MV-4-11 (cell line): ENCODE measurements at places on chromosomes 5 and 9.

DNA sequence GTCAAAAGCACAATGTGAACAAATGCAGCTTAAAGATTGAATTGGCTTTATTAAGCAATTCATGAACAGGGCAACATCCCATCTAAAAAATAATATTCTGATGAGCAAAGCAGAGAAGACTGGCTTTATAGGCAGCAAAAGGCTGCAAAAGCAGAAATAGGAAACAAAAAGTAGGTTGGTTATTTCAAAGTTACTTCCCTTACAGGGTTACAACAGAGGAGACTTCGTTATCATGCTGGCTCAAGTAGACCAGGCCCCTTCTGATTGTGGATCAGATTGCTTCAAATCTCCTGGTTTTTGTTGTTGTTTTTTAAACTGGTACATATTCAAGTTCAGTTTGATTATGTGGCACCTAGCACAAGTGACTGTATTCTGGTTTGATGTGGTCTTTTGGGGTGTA is 73.1 kb downstream of the MAN2A1 start:
- DNase-seq: peak; percentile 48

- no peak for DNase-seq
Observed at GRCh38 chr9:34382879-34383278, 6.2 kb upstream of the MYORG start.

DNA sequence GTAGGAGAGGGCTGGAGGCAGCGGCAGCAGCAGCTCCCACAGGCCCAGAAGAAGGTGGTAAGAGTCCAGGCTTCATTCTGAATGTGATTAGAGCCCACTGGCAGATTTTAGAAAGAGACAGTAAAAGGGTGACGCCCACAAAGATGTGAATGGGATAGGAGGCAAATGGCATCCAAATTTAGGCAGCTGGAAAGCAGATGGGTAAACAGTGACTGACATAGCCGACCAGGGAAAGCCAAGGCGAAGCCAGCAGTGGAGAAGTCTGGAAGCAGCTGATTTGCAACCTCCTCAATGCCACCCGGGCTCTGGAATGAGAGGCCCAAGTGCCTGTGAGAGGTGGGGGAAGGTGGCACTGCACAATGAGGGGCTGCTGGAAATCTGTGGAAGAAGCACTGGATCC is 103.3 kb downstream of the C5orf15 start:
- DNase-seq: no peak

- no peak for DNase-seq
Observed at GRCh38 chr5:105565531-105565930, 2002.9 kb upstream of the NUDT12 start.

DNA sequence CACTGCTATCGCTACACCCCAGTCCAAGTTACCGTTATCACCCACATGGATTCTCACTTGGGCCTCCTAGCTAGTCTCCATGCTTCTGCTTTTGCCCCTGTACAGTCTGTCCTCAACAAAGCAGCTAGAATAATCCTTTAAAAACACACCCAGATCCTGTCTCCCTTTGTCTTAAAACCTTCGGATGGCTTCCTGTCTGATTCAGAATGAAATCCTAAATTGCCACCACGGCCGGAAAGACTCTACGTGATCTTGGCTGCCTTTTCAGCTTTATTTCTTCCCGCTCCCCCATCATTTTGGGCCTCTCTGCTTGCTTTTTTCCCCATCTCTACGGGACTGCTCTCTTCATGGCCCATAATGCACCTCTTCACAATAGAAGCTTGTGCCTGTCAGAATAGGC is 33.4 kb downstream of the GDNF start:
- no peak for DNase-seq

DNA sequence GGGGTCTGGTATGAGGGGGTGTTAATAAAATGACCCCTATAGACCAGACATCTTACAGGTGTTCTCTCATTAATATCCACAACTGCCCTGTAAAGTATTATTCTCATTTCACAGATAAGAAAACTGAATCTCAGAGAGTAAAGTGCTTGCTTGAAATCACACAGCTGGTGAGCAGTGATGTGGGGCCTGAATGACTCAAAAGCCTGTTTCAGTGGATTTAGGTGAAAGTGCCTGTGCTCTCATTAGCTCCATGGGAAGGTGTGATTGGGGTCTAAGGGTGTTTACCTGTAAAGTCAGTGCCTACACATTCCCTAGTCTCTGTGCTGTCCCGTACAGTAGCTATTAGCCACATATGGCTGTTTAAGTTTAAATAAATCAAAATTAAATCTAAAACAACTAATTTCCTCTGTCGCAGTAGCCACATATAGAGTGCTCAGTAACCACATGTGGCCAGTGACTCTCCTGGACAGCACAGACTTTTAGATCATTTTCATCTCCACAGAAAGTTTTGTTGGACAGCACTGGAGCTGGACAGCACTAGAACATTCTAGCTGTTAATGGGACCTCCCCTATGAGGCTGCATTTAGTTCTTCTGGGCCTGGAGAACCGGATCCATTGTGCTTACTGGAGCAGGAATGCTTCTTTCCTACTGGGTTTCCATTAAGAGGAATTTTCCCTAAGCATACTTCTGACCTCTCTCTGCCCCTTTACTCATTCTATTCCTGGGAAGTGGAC is 52.5 kb upstream of the SEMA6A start:
- no peak for DNase-seq

GRCh38 chr9:8825585-8826147 is 1026.1 kb upstream of the DMAC1 start:
- DNase-seq: no peak

DNA sequence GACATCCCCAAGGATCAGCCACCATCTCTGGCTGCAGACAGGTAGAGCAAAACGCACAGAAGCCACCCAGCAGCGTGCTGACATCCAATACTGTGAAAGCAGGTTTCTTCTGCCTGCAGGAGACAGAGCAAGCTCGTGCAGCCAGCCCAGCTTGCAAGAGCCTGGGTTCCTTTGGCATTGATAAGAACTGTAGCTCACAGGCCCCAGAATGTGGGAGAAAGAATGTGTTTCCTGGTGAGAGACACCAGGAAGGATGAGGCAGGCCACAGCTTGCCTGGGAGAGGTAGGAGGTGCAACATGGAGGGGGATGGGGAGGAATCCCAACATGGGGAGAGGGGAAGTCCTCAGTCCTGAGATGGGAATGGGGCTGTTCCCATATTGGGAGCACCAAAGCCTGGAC is 34.0 kb upstream of the ARAP3 start:
- DNase-seq: no peak

DNA sequence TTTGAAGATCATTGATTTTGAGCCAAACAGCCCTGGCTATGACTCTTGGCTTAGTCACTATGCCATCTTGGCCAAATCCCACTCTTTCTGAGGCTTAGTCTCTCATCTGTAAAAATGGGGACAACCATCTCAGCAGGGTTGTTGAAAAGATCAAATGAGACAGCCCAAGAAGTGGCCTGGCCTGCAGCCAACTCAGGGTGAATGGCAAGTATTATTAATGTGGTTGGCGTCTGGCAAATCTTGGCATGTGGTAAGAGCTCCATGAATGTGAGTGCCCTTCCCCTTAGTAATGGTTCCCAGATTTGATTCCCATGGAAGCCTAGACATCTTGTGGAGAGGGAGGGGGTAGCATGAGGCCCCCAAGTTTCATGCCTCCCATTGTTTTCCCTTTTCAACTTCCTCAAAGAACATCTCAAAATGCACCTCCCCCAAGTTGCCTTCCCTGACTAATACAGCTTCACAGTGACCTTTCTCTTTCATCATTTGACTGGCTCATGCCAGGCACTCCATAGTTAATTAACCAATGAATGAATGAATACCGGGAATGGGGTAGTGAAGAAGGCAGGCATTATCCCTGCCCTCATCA is 11.8 kb upstream of the TGFBI start:
- peak; percentile 66 for DNase-seq

DNA sequence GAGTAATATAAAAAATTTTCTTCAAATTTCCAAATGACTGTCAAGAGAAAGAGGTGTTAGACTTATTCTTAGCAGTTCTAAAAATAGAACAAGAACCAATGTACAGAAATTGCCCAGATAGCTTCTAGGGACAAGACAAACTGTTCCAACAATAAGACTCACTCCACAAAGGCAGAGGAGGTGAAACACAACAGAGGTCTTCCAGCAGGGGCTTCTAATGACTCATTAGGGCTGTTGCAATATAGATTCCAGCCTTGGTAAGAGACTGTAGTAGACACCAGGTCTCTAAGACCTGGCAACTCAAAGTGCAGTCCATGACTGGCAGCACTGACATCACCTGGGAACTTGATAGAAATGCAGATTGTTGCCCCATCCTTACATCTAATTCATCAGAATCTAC is 134.6 kb upstream of the VLDLR start:
- no peak for DNase-seq

GRCh38 chr5:29387384-29387783 is 1806.1 kb upstream of the CDH6 start:
- DNase-seq: no peak

GRCh38 chr9:91723420-91724067 is 226.5 kb downstream of the ROR2 start:
- no peak for DNase-seq

DNA sequence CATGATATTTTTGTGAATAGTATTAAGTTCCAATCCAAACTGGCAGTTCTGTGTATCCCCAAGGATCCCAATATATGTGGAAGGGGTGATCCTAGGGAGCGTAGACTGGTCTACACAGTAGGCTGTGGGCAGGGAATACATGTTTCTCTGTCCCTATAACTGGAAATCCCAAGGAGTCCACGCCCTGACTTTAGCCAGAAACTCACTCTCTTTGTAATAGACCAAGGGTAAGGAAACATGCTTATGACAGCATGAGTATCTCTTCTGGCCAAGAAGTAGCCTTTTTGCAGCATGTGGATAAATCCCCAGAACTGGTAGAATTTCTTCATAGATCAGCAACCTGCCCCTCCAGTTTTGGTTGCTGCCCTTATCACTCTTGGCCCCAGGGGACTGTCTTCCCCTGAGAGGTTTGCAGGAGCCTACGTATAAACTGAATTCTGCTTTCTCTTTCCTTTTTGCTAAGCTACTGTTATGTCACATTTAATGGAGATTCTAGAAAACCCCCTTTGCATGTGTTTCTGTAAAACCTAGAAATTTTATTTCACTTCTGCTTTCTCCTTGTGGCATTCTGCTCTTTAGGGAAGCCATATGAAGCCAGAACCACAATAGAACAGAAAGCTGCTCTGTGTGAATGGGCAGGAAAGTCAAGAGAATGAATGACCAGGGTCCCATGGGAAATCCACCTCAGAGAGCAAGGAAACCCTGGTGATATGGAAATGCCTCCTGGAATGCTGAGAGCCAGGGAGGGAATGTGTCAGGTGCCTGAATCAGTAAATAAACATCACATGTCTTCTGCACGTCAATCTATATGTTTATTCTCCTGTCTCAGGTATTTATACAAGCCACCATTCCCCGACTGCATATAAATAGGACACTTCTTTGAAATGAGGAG is 3.5 kb downstream of the IFNA2 start:
- peak; percentile 98 for DNase-seq

- DNase-seq: no peak
Observed at GRCh38 chr9:128043467-128043868, 23.7 kb downstream of the NAIF1 start.

DNA sequence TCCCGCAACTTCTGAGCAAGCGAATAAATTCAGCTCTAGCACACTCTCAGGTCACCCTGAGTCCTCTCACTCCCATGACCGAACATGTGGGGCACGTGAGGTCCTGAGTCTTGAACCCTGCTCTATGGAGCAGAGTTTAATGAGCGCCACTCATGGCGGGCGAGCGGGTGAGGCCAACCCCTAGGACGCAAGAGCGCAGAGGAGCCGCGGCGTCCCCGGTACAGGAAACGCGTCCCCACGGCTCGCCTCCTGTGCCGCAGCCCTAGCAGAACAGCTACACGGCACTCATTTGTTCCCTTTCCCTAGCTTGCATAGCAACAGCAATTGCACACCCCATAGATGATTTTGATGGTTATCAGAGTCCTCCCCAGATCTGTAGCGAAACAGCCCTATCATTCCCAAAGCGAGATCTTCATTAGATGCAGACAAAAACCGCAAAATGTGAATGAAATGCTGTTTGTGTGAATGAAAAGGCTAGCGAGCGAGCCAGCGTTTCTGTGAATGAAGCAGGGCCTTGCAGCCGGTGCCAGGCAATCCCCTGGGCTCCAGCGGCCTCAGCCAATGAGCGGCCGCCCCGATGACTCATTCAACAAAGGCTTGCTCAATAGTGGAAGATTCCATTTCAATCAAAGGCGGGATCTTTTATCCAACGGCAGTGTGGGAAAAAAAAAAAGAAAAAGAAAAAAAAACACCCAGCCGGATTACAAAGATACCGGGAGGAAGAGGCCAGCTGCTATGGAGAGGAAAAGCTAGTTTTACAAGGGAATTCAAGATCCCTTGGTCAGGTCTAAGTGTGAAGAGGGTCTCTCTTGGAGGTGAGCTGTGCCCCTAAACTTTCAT is 1.5 kb upstream of the SHC3 start:
- DNase-seq: peak; percentile 88

DNA sequence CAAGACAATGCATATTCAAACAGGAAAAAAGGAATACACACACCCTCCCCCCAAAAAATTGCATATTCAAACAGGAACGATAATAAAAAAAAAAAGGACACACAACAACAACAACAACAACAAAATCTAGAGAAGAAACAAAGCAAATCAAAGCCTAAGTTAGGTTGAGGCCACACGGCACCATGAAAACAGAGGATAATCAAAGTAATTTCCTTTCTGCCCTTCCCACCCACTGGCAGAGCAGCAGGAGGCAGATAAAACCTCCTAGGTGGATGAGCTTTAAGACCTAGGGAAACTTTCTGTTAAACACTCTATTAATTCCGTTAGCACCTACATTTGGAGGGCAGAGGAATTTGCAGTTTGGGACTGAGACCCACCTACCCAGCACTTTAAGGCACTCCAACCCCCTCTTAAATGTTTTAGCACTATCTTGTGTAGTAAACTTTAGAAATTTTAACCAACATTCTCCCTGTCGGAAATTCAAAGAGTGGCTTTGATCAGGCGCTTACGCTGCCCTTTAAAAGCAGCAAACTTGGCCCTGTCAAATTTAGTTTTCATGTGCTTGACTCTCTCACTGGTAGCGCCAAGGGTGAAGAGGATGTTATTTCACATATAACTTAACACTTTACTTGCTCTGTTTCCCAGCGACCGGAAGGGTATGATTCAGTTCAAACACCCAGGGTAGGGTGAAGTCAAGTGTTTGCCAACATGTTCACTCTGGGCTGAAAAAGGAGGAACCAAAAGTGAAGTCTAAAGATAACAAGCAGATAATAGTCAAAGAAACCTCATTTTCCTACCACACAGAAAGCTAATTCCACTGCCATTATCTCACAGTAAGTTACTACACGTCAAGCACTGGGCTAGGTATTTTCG is 9.2 kb downstream of the ENC1 start:
- DNase-seq: peak; percentile 97

DNA sequence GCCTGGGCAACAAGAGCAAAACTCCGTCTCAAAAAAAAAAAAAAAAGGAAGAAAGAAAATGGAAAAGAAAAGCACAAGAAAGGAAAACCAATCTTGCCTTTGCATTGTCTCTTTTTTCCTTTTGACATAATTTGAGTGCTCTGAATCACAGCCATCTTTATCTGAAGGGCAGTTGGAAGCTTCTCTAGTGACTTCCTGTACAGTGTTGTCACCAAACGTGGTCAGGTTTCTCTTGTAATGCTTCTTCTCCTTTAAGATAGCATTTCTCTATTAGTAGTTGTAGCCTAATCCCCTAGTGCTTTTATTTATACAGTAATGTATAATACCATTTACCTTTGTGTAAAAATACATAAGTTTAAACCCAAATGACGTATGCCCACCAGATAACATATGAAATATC is 18.1 kb downstream of the PRKACG start:
- DNase-seq: peak; percentile 59
